ENCODE measurements at places on chromosomes 6 and 20.

GRCh38 chr6:110699780-110700179 lies 115.5 kb downstream of the CDK19 start:
- no peak for DNase-seq

DNA sequence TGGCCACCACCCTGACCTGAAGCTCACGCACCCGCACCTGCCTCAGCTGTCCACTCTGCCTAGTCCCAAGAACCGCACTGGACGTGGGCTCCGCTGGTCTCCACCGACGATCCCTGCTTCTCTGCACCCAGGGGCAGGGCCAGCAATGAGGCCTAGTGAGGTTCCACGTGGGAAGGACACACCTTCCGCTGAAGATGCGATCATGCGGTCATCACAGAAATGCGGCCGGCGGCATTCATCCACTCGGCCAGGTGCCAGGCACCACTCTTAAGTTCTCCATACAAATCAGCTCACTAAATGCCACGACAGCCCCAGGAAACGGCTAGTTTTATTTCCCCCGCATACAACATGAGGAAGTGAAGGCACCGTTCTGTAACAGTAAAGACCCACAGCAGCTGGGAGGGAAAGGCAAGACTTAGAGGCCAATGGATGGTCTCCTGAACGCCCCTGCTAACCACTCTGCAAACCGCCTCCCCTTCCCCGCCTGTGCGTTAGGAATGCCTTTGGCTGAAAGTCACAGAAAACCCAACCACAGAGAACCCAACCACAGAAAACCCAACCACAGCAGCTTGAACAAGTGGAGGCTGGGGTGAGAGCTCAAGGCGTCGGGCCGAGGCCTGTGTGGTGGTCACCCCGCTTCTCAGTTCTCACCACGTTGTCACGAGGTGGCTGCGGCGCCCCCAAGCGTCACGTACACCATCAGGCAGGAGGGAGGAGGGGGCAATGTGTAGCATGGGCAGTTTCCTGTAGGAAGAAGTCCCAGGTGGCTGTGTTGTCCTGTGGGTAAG lies 204.4 kb downstream of the TAF4 start:
- no peak for DNase-seq

DNA sequence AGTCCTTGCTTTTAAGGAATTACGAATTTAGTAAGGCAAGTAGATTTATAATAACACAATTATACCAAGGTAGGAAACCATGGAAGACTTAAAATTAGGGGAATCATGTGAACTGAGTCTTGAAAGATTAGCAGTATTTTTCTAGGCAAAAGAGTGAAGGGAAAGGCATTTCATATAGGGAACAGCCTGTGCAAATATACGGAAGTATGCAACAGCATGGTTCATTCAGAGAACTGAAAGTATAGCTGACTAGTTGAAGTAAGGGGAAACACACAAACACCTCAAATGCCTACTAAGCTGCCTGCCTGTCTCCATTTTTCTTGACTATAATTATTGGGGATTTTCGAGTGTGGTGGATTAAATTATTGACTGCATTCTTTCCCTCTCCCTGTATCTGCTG lies 39.0 kb upstream of the ECHDC1 start:
- DNase-seq: no peak

DNA sequence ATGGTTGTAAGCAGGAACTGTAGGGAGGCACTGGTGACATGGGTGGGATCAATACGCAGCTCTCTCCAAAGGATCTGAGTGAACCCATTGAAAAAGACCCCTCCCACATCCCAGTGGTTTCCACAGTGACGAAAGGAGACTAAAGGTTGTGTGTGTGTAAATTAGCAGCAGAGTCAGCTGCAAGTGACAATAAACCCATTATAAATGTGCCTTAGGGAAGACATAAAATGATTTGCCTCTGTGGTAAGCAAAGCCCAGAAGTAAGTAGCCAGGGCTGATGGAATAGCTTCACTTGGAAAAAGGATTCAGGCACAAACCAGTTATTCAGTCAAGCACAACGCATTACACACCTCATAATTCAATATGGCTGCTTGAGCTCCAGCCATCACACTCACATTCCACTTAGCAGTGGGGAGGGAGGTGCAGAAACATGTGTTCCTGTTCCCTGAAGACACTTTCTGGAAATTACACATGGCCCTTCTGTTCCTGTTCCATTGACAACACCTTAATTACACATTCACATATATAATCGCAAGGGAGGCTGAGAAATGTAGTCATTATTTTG lies 231.4 kb downstream of the PREX1 start:
- DNase-seq: no peak

- DNase-seq: no peak
These were observed 386.9 kb downstream of the CDH4 start for GRCh38 chr20:61638802-61639585.

GRCh38 chr6:82365016-82365795 lies 1.6 kb downstream of the TPBG start:
- DNase-seq: peak; percentile 60

DNA sequence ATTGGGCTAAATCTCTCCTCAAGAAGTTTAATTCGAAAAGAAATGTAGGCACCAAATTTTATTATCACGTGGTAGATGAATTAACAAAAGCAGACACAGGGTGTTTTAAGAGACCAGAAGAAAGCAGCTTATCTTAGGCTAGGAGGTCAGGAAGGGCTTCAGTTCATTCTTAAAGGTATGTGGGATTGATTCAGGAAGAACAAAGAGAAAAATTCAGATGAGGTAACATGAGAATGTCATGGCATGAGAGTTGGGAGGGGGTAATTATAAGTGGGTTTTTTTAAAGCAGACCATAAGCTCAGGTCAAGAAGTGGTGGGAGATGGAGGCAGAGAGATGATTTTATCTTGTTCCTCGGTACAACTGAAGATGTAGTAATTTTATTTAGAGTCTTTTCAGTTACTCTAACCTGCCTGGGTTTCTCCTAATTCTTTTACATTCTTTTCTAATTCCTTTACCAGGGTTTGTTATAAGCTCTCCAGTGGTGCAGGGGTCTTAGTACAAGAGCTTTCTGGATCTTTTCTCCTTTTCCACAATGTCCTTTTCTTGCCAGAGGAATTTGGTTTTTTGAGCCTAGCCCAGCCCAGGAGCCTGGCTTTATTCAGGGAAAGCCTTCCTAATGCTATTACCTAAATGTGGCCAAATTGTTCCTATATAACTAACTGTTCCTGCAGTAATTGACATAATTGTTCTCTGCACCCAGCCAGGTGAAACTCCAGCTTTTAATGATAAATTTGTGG lies 474.1 kb upstream of the BTBD3 start:
- no peak for DNase-seq

GRCh38 chr6:147903931-147904330 lies 395.4 kb downstream of the SAMD5 start:
- no peak for DNase-seq

- no peak for DNase-seq
These were observed 251.0 kb downstream of the SAMD5 start for GRCh38 chr6:147759536-147759935.

DNA sequence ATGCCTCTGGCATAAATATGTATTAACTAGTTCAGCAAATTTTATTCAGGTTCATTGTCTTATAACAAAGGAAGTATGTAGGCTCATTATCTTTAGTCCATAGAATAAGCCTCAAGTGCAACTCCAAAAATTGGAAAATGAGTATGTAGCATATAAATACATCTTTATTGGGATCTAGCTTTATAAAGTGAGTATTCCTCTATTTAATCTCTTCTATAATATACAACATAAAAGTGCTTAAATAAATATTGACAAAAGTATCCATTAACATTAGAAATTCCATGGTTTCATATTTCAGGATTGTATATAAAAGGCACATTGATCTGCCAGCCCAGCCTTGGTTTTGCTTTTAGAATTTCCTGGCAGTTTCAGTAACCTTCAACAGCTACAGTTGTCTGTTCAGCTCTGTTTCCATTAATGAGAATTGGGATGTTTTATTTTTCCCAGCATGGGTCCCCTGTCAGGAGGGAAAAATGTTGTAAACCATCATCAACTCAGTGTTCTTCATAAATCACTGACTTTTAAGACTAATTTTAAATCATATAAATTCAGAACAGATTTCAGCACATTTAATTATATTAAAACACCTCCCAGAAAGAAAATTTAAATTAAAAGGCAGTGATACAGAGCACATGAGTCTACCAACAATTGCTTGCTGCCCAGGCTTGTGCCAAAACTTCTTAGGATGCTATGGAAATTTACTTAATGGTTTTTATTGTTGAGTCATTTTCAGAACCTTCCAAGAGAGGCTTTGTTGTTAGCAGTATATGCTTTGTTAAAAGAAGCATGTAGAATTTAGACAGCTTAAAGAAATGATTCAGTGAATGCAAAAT lies 119.7 kb downstream of the ADGRG6 start:
- no peak for DNase-seq

- no peak for DNase-seq
These were observed 76.6 kb upstream of the QKI start for GRCh38 chr6:163337958-163338357.

DNA sequence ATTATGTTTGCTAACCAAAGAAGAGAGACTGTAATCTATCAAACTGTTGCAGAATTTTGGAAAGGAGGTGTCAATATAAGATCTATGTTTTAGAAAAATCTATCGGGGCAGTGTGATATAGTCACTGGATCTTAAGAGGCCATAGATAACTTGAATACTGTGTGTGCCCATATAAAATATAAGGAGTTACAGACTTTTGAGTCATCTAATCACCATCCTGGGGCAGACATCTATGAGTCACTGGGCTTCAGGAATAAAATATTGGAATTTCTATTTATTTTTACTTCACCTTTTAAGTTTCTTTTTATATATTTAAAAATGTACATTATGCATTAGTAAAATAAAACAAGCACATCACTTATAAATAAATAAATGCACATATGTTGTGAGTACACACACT lies 509.3 kb upstream of the MAN1A1 start:
- DNase-seq: no peak

DNA sequence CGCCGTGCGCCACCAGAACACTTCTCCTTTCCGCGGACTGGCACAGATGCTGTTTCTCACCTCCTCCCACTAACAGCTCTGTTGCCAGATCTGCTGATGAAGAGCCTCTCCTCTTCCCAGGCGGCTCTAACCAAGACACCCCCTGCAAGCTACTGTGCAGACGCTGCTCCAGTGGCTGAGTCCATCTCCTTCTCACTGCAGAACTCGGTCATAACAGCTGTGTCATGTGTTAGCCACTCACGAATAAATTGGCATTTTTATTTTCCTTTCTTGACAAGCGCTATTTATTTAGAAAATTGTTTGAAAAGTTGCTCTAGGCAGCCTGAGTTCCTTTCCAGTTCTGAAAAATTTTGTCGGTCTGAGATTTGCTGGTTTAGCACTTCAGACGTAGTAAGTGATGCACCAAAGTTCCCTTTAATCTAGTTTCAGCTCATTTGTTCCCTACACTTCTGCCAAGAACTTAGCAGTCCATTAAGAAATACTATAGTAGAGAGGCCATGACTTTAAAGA lies 12.8 kb upstream of the PLEKHG1 start:
- DNase-seq: no peak

DNA sequence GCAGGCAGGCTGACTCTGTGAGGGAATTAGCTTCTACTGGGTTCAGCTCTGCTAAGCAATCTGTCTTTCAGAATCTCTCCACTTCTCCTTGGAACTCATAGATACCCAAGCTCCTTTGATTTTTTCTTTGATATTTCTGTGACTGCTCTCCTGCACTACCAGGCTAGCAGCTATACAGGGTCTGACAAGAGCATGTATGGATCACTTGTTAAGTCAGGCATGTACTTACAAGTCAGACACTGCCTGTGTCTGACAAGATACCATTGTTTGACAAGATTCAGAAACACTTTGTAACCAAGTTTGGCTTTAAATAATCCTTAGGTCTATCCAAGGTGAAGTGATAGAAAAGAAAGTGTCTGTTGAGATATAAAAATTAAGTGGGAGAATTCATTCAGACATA lies 79.5 kb downstream of the SESN1 start:
- DNase-seq: no peak

DNA sequence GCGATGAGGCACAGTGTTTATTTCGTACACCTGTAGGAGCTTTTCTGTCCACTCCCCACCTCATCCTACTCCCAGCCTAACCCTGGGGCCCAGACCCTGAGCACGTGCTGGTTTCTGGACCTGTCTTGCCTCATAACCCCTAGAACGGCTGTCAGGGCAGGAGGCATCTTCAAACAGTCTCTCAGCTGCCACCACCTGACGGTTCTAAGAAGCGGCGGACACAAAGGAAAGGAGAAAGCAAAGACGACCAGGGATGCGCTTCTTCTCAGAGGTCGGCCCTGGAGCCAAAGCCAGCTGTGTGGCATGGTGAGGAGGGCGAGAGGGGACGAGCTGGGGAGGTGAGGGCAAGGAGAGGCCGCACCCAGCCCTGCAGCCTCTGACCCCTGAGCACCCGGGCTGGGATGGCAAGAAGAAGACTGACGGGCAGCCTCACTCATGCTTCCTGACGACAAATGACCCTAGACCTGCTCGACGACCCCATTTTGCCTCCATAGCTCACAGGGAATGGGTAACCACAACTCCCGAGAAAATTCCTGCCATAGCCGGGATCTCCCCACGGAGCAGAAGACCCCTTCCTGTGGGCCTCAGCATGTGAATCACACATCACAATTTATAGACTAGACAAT lies 62.1 kb downstream of the WDR27 start:
- no peak for DNase-seq

- no peak for DNase-seq
These were observed 24.2 kb downstream of the EDN3 start for GRCh38 chr20:59324521-59325141.

DNA sequence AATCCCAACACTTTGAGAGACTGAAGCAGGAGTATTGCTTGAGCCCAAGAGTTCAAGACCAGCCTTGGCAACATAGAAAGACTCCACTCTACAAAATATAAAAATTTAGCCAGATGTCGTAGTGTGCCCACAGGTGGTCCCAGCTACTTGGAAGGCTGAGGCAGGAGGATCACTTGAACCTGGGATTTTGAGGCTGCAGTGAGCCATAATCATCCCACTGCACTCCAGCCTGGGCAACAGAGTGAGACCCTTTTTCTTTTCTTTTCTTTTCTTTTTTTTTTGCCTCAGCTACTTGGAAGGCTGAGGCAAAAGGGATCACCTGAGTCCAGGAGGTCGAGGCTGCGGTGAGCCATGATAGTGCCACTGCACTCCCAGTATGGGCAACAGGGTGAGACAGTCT lies 17.9 kb downstream of the FASTKD5 start:
- DNase-seq: no peak

DNA sequence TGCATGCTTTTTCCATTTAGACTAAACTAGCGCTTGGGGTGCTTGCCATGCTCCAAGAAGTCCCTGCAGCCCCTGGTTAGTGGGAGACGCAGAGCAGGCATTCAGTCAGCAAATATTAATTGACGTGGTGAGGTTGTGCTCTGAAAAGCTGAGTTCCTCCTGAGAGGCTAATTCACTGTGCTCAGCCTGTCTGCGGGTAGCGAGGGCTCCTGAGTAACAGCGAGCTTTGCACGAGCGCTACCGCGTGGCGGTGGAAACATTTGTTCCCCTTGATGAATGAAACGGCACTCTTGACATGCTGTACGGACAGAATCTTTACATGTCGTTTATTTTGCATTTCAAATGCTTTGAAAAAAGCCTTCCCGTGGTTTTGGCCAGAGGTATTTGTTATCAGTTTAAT lies 170.6 kb upstream of the AGPAT4 start:
- no peak for DNase-seq

GRCh38 chr6:50826037-50826761 lies 7.5 kb downstream of the TFAP2B start:
- no peak for DNase-seq

GRCh38 chr20:58028123-58028522 lies 200.3 kb downstream of the ANKRD60 start:
- DNase-seq: no peak

- no peak for DNase-seq
These were observed 21.8 kb downstream of the CCDC167 start for GRCh38 chr6:37477656-37478435.

Measured in Peyer's patch (tissue), 4 donors.